ENCODE measurements at places on chromosomes 4 and X. TPM values are rescaled to one million over a fixed set of nuclear protein-coding genes. Genes with fewer than 3 reads are reported as not detected.

DNA sequence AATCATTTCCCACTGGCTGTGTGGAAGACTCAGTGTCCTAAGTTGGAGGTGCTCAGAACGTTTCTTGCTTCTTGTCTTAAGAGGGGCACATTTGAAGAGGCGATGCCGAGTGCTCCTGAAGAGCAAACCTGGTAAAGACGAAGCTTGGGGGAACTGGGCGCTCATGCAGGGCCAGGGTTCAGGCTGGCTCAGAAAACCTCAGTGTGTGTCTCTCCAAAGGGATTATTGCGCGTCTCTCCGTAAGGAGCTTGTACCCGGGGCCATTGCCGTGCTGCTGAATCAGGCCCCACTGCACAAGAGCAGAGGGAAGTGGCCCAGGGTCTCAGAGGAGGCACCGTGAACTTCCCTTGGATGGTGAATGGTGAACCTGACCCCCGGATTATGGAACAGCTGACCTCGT, 44.4 kb downstream of the PSAPL1 start:
- DNase-seq = no peak

DNA sequence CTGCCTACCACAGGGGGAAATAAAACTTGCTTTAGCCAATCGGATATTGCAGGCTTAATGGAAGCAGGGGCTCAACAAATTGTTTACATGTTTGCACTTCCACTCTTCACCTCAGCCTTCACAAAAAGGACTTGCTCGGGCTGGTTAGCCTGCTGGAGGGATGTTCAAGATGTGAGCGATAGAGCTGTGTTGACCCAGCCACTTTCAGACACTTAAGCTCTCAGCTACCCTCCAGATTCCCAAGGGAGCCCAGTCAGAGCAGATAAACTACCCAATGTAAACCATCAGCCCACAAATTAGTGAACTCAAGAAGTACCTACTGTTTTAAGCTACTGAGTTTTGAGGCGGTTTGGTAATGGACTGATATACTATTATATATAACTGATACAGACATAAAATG, 508.4 kb upstream of the FTHL17 start:
- no peak for DNase-seq

SMR3B gene
- total RNA-seq = not detected

MSX1 gene
- total RNA-seq = not detected

SMIM31 gene
- not detected for total RNA-seq

DNA sequence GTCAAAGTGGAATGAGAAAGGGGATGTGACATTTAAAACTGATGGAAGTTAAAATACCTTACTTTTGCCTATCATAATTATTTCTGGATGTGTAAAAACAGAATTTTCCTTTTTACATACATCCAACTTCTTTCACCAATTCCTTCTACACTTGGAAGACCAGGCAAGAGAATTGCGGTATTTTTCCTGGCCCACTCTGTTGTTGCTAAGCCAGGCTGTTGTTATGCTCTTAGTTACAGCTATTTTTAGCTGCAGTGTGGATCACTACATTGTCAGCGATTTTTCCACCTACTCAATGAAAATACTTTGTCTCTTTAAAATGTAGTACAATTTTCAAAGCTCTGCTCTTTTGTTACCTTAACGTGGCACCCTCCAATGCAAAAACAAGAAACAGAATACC, 43.4 kb downstream of the NKX6-1 start:
- no peak for DNase-seq

BMP3 gene
- total RNA-seq = not detected

DNA sequence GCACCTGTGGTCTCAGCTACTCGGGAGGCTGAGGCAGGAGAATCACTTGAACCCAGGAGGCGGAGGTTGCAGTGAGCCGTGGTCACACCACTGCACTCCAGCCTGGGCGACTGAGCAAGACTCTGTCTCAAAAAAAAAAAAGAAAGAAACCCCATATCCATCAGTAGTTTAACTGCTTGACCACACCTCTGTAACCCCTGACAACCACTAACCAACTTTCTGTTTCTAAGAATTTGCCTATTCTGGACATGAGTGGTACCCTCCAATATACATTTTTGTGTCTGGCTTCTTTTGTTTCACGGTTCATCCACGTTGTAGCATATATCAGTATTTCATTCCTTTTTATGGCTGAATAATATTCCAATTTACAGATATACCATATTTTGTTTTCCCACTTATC, 9.1 kb downstream of the PPAT start:
- DNase-seq = no peak

RAI2 gene
- total RNA-seq = 0.82 TPM

GRCh38 chr4:154618708-154619315, 6.4 kb upstream of the FGG start:
- peak; percentile 67 for DNase-seq

DNA sequence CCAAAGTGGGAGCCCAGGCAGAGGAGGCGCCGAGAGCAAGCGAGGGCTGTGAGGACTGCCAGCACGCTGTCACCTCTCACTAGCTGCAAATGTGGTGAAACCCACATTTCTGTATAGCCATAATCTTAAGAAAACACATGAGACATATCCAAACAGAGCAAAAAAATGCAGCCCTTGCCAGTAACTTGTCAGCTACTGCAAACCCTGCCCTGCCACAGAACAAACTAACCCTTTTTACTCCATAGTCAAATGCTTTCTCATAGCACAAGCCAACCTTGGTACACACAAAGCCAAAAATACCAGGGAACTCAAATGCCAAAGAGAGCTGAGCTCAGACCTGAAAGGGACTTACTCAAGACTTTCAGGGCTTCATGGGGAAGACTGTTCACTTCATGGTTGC, 14.9 kb upstream of the NXF3 start:
- DNase-seq = no peak

ANKRD37 gene
- total RNA-seq = 10.1 TPM

- DNase-seq = no peak
Observed at GRCh38 chrX:24692305-24692704, 1.4 kb upstream of the POLA1 start.

DNA sequence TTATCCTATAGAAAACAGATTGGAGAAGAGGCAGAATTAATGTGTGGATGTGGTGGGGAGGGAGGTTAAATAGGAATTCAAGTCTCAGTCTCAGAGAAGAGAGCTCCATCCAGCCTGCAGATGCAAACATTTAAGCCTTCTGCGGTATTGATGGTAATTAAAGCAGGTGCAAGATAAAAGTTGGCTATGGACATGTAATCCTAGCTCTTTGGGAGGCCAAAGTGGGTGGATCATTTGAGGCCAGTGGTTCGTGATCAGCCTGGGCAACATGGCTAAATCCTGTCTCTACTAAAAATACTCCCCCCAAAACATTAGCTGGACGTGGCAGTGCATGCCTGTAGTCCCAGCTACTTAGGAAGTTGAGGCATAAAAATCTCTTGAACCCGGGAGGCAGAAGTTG, 332.7 kb downstream of the PABPC4L start:
- no peak for DNase-seq

GRCh38 chr4:39170301-39170700, 12.0 kb upstream of the WDR19 start:
- no peak for DNase-seq

SH3D19 gene
- total RNA-seq = 0.74 TPM

DNA sequence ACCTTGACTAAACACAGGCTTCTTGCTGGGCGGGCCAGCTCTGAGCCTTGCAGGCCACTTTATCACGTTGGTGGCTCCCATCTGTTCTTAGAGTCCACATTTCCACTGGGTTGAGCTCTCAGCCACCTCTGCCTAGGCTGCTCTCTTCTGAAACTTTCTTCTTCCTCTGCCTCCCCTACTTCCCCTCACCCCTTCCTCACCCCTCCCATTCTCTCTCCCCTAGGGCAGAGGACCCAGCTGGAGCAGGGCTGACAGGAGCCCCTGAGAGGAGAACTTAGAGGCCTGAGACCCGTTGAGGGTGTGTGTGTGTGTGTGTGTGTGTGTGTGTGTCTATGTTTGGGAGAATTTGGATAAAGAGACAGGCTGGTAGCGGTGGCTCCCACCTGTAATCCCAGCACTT, 19.9 kb upstream of the TMSB4X start:
- DNase-seq = no peak

PDLIM3 gene
- 1.5 TPM for total RNA-seq

DNA sequence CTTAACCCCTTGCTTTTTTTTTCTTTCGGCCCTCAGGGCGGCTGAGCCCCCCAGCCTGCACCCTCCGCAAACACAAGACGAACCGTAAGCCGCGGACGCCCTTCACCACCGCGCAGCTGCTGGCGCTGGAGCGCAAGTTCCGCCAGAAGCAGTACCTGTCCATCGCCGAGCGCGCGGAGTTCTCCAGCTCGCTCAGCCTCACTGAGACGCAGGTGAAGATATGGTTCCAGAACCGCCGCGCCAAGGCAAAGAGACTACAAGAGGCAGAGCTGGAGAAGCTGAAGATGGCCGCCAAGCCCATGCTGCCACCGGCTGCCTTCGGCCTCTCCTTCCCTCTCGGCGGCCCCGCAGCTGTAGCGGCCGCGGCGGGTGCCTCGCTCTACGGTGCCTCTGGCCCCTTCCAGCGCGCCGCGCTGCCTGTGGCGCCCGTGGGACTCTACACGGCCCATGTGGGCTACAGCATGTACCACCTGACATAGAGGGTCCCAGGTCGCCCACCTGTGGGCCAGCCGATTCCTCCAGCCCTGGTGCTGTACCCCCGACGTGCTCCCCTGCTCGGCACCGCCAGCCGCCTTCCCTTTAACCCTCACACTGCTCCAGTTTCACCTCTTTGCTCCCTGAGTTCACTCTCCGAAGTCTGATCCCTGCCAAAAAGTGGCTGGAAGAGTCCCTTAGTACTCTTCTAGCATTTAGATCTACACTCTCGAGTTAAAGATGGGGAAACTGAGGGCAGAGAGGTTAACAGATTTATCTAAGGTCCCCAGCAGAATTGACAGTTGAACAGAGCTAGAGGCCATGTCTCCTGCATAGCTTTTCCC, 3.4 kb downstream of the MSX1 start:
- DNase-seq = no peak

RS1 gene
- not detected for total RNA-seq

GRCh38 chr4:40448875-40449274, 113.7 kb downstream of the CHRNA9 start:
- no peak for DNase-seq

ENPEP gene
- total RNA-seq = not detected

DNA sequence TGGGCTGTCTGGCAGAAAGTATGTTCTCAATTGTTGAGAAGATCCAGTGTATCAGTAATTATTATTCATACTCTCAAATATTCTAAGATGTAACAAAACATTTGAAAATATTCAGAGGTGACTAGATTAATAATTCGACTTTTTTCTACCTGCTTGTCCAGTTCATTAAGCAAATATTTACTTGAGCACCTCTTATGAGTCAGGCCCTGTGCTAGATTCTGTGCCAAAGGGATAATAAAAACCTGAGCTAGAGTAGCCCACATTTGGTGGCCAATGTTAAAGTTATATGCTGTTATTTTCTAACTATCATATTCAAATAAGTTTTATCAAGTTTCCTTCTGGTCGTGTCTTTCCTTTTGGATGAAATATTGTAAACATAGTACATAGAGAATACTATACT, 58.5 kb downstream of the ARHGAP10 start:
- no peak for DNase-seq

DNA sequence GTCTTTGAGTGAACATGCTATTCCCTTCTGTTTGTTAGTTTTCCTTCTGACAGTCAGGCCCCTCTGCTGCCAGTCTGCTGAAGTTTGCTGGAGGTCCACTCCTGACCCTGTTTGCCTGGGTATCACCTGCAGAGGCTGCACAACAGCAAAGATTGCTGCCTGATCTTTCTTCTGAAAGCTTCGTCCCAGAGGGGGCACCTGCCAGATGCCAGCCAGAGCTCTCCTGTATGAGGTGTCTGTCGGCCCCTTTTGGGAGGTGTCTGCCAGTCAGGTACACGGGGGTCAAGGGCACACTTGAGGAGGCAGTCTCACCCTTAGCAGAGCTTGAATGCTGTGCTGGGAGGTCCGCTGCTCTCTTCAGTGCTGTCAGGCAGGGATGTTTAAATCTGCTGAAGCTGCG, 456.9 kb upstream of the HTR2C start:
- no peak for DNase-seq

All from activated T-cell treated with anti-CD3 and anti-CD28 coated beads, Interleukin-2, amount 50 U/mL, for 72 hours (primary cell).